NCI-H2081 (cell line): ENCODE measurements at places on chromosomes 7 and 10.

GRCh38 chr7:34452363-34452762, 205.7 kb upstream of the NPSR1 start:
- DNase-seq = no peak

GRCh38 chr7:27030393-27031050, 65.3 kb downstream of the HOXA1 start:
- DNase-seq = peak; percentile 9

DNA sequence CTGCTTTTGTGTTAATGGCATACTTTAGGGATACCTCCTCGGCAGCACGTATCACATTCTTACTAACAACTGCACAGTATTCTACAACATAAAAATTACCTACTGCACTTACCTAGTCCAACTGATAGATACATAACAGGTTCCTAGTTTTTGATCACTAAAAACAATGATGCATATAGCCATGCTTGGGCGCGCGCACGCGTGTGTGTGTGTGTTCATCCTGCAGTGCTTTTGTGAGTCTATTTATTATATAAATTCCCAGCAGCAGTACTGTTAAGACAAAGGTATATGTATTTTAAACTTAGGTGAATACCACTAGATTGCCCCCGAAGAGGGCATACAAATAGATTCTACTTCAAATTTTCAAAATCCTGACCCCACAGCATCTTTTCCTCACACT, 181.4 kb downstream of the ELMO1 start:
- no peak for DNase-seq

- peak; percentile 76 for DNase-seq
Measured at GRCh38 chr10:124565565-124566221, 104.1 kb downstream of the LHPP start.

DNA sequence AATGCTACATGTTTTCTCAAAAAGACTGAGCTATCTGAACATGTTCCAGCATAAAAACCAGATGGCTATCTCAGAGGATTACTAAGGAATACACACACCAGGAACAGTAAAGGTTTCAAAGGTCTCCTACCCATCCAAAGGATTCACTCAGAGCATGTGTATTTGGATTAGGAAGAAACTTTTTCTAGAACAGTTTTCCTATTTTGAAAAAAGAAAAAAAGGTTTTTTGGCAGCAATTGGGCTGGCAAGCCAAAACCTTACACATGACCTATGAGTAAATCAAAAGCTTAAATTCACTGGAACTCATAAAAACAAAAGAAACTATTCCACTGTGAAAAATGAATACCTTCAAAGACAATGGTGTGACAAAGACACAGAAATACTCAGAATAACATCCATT, 9.6 kb downstream of the TPK1 start:
- DNase-seq = no peak

GRCh38 chr10:113957013-113957412, 86.7 kb upstream of the ADRB1 start:
- no peak for DNase-seq

- DNase-seq = no peak
Measured at GRCh38 chr10:86044029-86044428, 322.6 kb downstream of the GRID1 start.

DNA sequence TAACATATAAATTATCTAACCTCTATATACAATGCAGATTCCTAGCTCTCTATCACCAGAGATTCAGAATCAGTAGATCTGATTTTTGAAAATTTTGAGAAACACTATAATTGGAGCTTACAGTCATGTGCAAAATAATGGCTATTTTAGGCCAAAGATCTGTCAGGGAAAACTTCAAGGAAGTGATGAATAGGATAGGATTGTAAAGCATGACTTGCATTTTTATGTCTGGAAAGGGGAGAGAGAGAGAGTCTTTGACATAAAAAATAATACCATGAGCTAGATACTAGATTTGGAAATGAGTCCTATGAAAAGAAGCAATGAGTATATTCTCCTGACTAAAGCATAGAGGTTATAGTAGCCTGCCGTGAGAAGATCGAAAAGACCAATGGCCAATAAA, 181.1 kb downstream of the SDHAF3 start:
- no peak for DNase-seq
